Activated CD4-positive, alpha-beta memory T cell treated with anti-CD3 and anti-CD28 coated beads, Interleukin-2, amount 10 ng/mL, durations not matched to agents 7 days and 5 days (primary cell): ENCODE measurements at places on chromosomes 7 and 10.

- DNase-seq = peak; percentile 11
- no peaks in the 10 kb centered on the region for H3K4me1 ChIP-seq
- peaks cover 2% of the 10 kb centered on the region for H3K27me3 ChIP-seq
- no peak overlapping the region for H3K27ac ChIP-seq
Observed at GRCh38 chr10:71078454-71079145, 133.8 kb upstream of the UNC5B start.

DNA sequence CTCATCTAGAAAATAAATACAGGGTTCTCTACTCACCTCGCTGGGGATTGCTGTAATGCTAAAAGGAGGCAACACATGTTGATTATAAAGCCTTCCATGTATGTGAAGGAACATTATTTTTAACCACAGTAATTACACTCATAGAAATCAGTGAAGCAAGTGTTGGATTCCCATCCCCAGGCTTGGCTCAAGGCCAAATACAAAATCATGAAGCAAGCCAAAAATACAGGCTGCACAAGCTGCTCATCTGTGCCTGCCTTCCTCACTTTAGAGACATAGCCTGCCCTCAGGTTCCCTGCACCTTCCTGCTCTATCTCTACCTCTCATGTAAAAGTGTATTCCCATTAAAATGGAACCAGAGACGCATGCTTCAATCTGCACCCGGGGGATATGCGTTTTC, 1077.1 kb upstream of the C7orf33 start:
- H3K4me3 ChIP-seq = no peak overlapping the region
- H3K27ac ChIP-seq = no peak overlapping the region
- no peaks in the 10 kb centered on the region for H3K36me3 ChIP-seq
- no peaks in the 10 kb centered on the region for H3K4me1 ChIP-seq
- DNase-seq = no peak
- no peaks in the 10 kb centered on the region for H3K27me3 ChIP-seq

DNA sequence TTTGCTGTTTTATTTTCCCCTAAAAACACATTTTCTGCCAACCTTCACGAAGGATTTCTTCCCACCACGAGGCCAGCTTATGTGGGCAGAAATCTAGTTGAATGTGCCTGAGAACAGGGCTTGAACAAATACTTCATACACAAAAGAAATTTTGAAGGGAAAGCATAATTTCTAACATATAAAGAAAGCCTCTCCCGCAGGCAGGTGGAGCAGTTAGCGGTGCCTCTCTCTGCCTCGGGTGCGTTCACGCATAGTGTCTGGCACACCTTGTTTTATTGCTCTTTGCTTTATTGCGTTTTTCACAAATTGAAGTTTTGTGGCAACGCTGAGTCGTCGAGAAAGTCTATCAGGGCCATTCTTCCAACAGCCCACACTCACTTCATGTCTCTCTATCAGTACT, 7.0 kb upstream of the CSGALNACT2 start:
- no peak overlapping the region for H3K27ac ChIP-seq
- no peaks in the 10 kb centered on the region for H3K27me3 ChIP-seq
- peaks cover 11% of the 10 kb centered on the region for H3K36me3 ChIP-seq
- DNase-seq = no peak
- H3K4me3 ChIP-seq = no peak overlapping the region
- H3K4me1 ChIP-seq = peaks cover 95% of the 10 kb centered on the region

- H3K4me1 ChIP-seq = no peaks in the 10 kb centered on the region
- DNase-seq = no peak
- no peak overlapping the region for H3K4me3 ChIP-seq
- no peak overlapping the region for H3K27ac ChIP-seq
Observed at GRCh38 chr7:91294639-91295220, 30.5 kb downstream of the FZD1 start.

DNA sequence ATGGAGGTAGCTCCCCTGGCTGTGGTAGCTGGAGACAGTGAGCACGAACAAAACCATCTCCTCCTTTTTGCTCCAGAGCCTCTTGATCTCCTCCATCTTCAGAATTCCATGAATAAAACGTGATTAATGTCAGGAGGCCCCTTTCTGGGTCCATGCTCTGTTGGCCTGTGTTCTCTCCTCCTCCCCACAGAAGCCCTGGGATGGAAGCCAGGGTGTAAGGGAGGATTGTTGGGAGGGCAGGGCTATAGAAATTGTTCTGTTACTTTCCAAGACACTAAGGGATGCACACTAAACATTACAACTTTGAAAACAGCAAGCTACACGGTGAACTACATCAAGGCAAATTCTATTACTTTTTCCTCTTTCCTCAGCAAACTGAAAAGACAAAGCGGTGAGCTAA, 96.3 kb downstream of the RNF216 start:
- no peak overlapping the region for H3K27ac ChIP-seq
- no peak overlapping the region for H3K4me3 ChIP-seq
- H3K36me3 ChIP-seq = peaks cover 34% of the 10 kb centered on the region
- peaks cover 14% of the 10 kb centered on the region for H3K27me3 ChIP-seq
- H3K4me1 ChIP-seq = peaks cover 40% of the 10 kb centered on the region

- H3K36me3 ChIP-seq = peaks cover 3% of the 10 kb centered on the region
- H3K4me1 ChIP-seq = peaks cover 16% of the 10 kb centered on the region
- no peaks in the 10 kb centered on the region for H3K27me3 ChIP-seq
- peak; percentile 26 for DNase-seq
Observed at GRCh38 chr10:97633921-97634320, 621 bp upstream of the MORN4 start.

DNA sequence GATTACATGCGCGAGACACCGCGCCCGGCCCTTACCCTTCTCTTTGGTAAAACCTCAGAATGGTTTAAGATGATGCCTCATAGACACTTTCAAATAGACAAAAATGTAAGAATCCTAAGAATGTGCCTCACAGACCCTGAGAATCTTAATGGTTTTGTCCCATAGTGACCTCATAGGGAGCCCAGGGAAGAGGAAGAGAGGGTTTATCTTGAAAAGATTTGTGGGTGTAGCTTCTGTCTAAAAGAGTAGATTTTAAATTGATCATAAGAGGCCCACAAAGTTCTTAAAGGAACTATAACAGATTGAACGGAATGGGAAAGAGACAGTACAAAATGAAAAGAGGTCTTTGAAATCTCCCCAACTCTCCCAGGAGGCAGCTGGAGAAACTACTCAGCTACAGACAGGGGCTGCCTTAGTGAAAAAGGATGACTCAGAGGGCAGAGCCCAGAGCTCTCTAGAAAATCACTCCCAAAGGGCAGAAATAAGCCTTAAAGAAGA, 220.6 kb downstream of the ADRA2A start:
- peaks cover 6% of the 10 kb centered on the region for H3K27me3 ChIP-seq
- H3K36me3 ChIP-seq = no peaks in the 10 kb centered on the region
- no peak for DNase-seq
- H3K27ac ChIP-seq = no peak overlapping the region

DNA sequence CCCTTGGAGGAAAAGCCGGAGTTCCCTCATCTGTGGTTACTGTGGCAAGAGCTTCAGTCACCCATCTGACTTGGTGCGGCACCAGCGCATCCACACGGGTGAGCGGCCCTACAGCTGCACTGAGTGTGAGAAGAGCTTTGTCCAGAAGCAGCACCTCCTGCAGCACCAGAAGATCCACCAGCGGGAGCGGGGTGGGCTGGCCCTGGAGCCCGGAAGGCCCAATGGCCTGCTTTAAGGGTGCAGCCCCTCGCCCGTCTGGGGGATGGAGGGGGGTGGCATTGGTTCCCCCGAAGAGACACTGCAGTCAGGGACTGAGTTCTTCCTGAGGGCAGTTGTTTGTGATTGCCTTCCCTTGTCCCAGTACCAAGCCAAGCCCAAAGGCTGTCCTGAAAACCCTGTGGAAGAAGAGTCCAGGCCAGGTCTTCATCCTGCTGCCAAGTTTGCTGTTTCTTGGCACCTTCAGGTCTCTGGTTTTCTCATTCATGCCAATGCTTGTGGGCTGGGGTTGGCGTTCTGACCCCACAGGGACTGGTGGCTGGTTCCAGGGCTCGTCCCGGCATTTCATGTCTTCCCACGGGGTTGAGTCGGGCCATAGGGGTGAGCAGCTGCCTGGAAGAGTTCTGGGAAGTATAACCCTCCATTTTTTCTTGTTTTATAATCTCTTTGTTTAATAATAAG, 7.7 kb upstream of the ZNF783 start:
- no peak overlapping the region for H3K27ac ChIP-seq
- peaks cover 3% of the 10 kb centered on the region for H3K4me1 ChIP-seq
- H3K4me3 ChIP-seq = no peak overlapping the region
- H3K27me3 ChIP-seq = no peaks in the 10 kb centered on the region
- no peak for DNase-seq

- peak overlapping the region; percentile 96 for H3K27ac ChIP-seq
- DNase-seq = no peak
- H3K4me3 ChIP-seq = peak overlapping the region; percentile 74
- H3K36me3 ChIP-seq = peaks cover 7% of the 10 kb centered on the region
- H3K27me3 ChIP-seq = peaks cover 2% of the 10 kb centered on the region
Observed at GRCh38 chr7:50662996-50663395, 97.8 kb upstream of the DDC start.

GRCh38 chr10:133473270-133473669, 19.5 kb downstream of the SCART1 start:
- peaks cover 36% of the 10 kb centered on the region for H3K4me1 ChIP-seq
- DNase-seq = no peak
- peaks cover 7% of the 10 kb centered on the region for H3K27me3 ChIP-seq
- no peak overlapping the region for H3K4me3 ChIP-seq
- H3K36me3 ChIP-seq = peaks cover 12% of the 10 kb centered on the region
